ENCODE measurements at places on chromosomes 6 and 20.

DNA sequence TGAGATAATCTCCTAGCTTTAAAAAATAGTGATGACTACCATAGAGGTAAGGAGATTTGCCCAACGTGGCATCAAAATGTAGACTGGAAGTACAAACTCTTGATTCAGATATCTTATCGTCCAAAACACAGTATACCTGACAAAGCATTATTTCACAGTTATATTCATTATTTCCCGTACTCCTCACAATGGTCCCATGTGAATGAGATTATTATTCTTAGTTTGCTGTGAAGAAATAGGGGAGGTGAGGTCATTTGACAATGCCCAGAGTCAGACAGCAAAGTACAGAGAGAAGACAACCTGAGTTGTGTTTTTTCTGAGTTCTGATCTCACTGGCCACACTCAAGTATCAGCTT, 1.2 kb upstream of the TFB1M start:
- no peak for DNase-seq

GRCh38 chr20:61127311-61128039, 124.6 kb upstream of the CDH4 start:
- no peak for DNase-seq

GRCh38 chr6:138785079-138785478, 10.8 kb upstream of the ECT2L start:
- no peak for DNase-seq

DNA sequence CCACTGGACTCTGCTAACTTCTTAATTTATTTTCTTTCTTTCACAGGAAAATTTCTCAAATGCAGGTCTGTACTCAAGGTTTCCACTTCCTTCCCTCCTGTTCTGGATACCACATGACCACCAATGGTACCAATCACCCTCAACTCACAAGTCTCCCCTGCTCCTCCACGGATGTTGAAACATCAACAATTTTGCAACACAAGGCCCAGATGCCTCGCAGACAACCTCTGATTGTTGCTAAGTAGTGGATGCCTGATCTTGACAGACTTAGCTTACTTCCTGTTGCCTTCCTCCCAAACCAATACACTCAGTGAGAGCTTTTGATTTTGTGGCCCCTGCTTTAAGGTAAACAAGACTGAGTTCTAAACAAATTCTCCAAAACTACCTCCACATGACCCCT, 146.6 kb downstream of the FRK start:
- no peak for DNase-seq

DNA sequence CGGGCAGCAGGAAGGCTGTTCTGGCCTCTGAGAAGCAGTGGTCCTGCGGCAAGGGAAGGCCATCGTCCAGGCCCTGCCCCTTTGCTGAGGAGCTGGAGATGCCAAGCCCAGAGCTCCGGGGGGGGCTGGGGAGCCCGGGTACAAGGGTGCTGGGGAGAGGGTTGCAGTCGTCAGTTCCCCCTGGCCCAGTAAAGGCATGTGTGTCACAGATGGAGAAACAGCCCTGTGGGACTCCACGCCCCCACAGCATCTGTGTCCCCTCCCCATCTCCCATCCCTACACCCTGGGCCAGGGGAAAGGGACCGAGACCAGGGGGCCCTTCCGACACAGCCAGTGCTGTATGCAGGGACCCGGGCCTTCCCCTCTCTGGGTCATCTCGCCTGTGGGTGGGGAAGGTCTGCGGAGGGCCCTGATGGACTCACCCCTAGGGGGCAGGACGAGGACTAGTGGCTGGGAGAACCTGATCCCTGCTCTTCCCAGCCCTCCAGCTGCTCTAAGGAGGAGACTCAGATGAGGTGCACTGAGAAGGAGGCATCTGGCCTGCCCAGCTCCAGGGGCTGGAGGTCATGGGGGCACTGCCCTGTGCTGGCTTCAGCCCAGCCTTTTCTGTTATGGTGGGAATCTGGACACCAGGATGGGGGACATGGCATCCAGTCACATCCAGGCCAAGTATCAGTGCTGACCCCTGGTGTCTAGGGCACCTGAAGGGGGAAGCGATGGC, 609 bp downstream of the MYL9 start:
- peak; percentile 9 for DNase-seq

DNA sequence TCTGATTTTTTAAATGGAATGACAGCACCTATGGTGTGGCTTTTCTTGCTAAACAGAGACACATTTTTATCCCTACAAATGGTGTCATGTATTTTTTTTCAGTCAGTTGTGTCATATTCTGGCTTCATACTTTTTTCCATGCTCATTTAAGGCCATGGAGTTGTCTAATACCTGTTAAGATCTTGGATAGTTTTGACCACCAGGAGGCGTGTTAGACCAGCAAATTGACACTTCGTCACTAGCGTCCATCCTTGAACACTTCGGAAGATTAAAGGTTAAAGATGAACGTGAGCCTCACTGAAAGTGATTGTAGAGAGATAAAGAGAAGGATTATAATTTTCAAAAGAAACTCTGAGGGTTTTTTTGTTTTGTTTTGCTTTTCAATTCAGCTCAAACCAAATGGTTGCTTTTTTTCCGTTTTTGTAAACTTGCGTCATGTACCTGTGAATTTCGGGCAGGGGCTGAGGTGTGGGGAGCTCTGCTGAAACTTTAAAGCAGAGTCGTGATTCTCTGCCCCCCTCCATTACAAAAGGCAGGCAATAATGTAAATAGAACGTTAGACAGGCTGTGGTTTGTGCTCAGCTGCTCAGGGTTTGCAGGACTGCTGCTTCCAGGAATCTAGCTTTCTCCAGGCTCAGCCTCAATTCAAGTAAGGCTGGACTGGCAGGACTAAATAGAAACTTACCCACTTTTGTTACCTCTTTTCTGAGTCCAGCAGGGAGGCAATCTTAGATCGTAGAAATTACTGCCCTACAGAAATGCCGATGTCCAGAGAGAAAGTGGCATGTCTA, 245.1 kb downstream of the FOXA2 start:
- DNase-seq, result peak; percentile 40

DNA sequence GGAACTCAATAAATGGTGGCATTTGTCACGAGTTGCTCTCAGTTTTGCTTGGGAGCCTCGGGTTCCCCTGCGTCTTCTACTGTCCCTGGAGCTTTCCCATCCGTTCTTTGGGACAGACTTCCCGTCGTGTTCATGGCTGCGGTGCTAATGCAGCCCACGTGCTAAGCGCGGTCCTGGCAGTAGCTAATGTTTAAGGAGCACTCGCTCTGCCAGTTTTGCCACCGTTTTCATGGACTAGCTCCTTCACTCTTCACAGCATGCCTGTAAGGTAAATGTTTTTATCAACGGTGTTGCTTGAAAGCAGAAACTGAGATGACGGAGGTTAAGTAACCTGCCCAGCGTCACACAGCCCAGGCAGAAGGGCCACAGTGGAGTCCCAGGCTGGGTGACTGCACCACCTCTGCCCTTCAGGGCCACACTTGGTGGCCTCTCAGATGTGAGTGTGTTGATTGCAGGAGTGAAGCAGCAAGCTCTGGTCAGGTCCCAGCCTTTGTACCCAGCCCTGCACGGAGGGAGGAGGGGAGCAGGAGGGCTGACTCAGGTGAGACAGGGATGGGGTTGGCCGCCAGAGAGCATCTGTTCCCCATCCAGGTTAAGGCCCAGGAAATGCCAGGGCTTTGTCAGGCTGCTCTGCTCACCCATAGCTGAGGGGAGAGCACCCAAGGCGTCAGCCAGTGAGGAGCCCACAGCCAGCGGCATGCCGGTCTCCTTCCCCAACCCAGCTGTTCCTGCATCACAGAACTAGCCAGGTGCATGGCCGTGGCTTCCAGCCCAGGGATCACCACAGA, 181.8 kb downstream of the ZMYND8 start:
- DNase-seq, result no peak

DNA sequence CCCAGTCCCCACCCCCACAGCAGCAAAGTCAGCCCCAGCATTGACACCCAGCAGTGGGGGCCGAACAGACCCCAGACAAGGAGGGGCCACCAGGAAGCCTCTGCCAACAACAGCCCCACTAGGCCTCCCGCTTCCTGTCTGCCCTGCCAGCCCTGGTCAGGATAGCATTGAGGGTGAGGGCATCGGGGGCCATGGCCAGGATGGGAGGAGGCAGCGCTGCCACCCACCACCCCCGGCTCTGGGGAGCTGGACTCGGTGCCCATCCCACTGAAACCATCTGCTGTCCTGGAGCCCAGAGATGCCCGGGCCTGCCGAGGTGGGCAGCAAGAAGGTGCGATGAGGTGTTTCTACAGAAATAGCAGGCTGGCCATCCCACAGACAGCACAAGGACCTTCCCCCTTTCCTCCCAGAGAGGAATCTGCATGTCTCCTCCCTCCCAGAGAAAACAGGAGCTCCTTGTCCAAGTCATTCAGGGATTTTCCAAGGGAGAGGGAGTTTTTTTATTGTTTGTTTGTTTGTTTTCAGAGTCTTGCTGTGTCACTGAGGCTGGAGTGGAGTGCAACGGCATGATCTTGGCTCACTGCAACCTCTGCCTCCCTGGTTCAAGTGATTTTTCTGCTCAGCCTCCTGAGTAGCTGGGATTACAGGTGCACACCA, 62.1 kb upstream of the BHLHE23 start:
- DNase-seq, result no peak

GRCh38 chr20:62638055-62638570, 4.2 kb upstream of the SLCO4A1 start:
- no peak for DNase-seq

DNA sequence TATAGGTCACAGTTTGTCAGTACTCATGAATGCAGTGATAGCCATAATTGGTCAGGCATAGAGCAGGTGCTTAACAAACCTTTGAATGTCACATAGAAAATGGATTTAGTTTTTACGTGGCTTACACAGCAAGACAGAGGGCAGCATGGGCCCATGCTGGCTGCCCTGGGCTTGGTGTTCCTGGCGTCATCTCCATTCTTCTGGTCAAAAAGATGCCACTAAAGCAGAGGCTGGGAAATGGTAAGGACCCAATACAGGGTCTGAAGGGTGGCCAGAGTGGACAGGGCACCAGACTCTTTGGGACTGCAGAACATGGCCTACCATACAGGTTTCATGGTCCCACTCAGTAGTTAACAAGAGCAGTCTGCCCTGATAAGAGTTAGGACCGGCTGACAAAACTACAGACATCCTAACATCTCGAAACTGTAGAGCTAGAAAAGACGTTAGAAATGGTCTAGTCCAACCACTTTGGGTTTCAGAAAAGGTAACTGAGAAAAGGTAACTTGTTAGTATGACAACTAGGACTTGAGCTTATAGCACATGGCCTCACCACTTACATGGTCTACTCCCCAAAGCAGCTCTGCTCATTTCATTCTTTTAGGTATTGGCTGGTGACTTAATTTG, 22.6 kb downstream of the HEBP2 start:
- DNase-seq, result no peak

GRCh38 chr6:19578481-19578880, 258.7 kb upstream of the ID4 start:
- DNase-seq, result no peak

DNA sequence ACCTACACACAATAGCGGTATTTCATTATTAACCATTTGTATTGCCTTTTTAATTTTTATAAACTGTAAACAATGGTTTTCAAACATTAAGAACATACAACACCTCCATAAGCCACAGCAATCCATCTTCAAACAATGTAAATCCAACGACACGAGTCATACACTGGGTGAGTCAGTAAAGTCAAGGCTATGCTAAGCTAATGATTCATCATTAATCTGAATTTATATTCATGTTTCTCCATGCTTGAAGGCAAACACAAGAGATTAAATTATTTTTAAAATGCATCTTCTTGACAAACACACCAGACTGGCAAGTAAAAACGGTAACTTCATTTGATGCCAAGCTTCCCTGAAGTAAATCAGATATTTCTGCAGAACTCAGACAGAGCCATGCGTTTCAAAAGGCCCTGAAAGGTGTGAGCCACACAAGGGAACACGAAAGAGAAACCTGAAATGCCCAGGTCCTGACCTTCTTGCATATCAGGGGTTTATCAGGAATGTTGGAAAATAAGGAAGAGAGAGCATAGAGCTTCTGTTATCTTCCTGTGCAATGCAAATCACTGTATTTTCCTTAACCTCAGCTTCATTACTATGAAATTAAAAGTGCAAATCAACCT, 162.5 kb downstream of the ALDH8A1 start:
- no peak for DNase-seq

DNA sequence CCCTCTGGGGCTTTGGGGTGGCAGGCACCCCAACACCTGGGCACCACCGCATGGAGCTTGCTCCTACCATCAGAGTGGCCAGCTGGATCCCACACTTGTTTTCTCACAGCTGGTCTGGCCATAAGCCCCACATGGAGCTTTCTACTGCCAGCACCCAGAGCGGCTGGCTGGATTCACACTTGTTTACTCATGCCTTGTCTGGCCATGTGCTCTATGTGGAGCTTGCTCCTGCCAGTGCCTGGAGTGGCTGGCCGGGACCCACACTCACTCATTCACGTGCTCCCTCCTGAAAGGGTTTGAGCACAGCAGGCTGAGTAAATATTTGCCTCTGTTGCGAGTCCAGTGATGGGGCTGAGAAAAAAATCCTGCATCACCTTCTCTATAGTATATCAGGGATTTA, 487.0 kb downstream of the CD109 start:
- DNase-seq, result no peak

GRCh38 chr20:47318586-47319516, 37.6 kb downstream of the ZMYND8 start:
- peak; percentile 23 for DNase-seq

DNA sequence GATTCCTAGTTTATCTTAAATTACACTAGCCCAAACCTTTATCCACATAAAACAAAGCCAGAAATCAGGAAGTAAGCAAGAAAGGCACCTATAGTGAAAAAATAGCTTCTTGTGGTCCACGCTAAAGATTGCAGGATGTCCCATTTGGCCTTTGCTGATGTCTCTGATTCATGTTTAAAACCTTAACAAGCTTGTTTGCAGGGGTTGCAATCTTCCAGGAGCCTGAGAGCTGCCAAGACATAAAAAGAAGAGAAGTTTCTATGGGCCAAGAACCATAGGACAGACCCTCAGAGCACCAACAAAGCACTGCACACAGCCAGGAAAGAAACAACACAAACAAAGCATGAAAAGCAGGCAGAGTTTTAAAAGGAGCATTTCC, 49.4 kb downstream of the ADAT2 start:
- DNase-seq, result no peak

DNA sequence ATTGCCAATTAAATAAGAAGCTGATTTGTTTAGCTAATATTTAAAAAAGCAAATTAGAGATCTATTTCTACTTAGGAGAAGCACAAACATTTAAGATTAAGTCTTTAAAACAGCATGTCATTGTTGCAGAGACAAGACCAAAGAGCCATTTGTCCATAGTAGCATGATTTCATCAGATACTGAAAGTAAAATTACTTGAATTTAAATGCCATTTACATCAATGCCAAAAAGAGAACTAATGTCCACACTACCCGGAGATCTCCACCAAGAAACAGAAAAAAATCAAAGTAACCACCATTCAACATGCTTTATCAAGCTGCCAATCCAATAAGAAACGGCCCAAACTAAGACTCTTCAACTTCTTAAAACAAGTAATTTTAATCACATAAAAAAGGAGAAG, 15.7 kb downstream of the AURKA start:
- no peak for DNase-seq
